Activated CD4-positive, alpha-beta T cell treated with anti-CD3 and anti-CD28 coated beads, Interleukin-2, amount 50 U/mL, for 24 hours (primary cell): ENCODE measurements at places on chromosomes 7 and 10.

DNA sequence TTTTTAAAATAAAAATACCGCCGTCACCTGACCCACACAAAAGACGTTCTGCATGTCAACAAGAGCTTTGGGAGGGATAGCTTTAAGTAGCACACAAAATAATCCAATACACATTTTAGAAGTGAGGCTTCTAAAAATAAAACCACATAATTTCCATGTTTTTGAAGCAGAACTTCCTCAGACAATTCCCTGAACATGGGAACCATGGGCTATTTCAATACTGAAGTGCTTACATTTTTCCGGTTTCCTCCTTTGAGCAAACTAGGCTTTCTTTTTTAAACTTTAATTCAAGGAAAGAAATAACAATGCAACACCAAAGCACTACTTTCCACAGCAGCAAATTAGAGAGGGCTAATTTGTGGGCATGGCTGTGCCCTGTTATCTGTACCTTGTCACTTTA, 59.9 kb downstream of the ELMO1 start:
- DNase-seq = no peak

DNA sequence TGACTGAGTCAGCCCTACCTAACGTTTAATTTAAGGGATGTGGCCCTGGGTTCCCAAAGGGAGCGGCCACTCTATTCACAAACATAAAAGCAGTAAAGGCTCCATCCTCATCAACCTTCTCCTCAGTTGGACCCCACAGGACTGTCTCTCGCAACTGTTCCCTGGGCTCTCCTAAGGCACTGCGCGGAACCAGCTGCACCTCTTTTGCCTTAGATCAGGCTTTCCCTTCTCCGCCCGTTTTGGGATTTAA, 689 bp upstream of the GTPBP4 start:
- DNase-seq = no peak

DNA sequence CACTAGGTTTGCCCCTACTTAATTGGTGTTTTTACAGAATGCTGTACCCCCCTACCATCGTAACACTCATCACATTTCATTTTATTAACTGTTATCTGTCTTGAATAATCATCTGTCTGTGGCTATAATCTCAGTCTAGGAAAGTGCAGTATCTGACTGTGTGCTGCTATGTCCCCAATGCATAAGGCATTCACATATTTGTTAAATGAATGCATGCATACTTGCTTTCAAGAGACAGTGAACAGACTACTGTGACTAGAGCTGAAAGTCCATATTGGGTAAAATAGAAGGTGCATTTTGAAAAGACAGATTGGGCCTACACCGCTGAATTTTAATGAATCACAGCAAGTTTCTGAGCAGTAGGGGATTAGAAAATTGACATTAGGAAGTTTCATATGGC, 112.3 kb downstream of the ARHGAP12 start:
- no peak for DNase-seq

GRCh38 chr10:122441961-122442360, 12.5 kb upstream of the ARMS2 start:
- no peak for DNase-seq

- no peak for DNase-seq
Observed at GRCh38 chr10:63702092-63702491, 180.9 kb downstream of the REEP3 start.

GRCh38 chr7:129665013-129665401, 53.5 kb downstream of the NRF1 start:
- DNase-seq = no peak

GRCh38 chr10:35351021-35351420, 14.7 kb downstream of the CCNY start:
- DNase-seq = no peak

DNA sequence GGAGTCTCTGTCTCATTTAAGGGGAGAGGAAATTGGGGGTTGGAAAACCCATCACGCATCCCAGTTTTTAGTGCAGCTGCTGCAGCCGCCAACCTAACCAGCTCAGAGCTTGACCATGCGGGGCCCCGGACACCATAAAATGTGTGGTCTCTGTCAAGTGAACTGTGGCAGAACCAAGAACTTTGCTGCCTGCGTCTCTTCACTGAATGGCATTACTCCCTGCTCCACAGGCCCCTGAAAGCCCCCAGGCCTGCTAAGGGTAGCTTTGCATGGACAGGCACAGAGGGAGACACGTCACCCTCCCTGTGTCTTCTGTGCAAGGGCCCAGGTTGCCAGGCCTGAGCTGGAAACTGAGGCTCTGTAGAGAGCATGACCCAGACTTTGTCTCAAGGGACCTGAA, 144.6 kb upstream of the GPR26 start:
- no peak for DNase-seq

GRCh38 chr10:25176421-25176968, 1.7 kb downstream of the GPR158 start:
- DNase-seq = no peak

GRCh38 chr7:117485118-117485620, 5.3 kb downstream of the CFTR start:
- no peak for DNase-seq

- no peak for DNase-seq
Observed at GRCh38 chr7:14048889-14049288, 59.4 kb upstream of the ETV1 start.

- no peak for DNase-seq
Observed at GRCh38 chr7:134465491-134465890, 6.6 kb upstream of the AKR1B1 start.

- no peak for DNase-seq
Observed at GRCh38 chr7:124480821-124481290, 284.7 kb downstream of the GPR37 start.

- DNase-seq = no peak
Observed at GRCh38 chr7:103065667-103066066, 8.9 kb downstream of the FBXL13 start.

DNA sequence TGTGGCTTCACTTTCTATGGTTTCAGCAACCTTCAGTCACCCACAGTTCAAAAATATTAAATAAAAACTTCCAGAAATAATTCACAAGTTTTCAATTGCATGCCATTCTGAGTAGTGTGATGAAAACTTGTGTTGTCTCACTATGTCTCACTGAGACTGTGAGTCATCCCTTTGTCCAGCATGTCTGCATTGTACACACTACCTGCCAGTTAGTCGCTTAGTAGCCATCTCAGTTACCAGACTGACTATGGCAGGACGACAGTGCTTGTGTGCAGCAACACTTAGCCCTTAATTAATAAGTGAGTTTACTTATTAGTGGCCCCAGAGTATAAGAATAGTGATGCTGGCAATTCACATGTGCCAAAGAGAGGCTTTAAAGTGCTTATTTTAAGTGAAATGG, 22.5 kb downstream of the CCDC186 start:
- no peak for DNase-seq

- no peak for DNase-seq
Observed at GRCh38 chr7:55818686-55819085, 43.9 kb downstream of the SEPTIN14 start.

GRCh38 chr10:43265799-43266721, 805 bp downstream of the RASGEF1A start:
- no peak for DNase-seq

- no peak for DNase-seq
Observed at GRCh38 chr10:117514971-117515370, 27.6 kb upstream of the EMX2 start.

GRCh38 chr10:87646192-87646909, 13.3 kb upstream of the PAPSS2 start:
- no peak for DNase-seq

DNA sequence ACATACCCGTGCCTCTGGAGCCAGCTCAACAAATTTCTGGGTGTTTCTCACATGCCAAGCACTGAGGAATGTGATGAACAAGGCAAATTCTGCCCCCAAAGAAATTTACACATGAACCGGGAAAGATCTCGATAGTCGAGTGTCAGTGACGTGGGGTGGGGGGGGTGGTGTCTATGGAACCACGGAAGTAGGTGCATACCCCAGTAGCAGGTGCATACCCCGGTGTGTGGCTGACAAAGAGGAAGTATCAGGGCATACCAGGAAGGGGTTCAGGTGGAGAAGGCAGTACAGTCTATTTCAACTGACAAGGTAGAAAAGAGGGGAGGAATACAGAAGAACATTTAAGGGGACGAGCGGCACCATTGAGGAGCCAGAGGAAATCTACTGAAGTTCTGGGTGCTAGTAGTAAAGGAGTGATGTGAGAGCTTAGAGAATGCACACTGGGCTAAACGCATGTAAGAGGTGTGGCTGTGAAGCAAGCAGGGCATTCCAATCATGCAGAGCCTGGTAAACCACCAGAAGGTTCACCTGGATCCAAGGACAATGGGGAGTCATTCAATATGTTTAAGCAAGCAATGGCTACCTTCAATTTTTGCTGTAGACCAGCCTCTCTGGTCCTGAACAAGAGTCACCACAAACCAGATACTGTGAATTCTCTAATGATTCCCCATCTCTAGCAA, 6.2 kb downstream of the CCDC6 start:
- no peak for DNase-seq

- DNase-seq = no peak
Observed at GRCh38 chr7:19107356-19108146, 9.9 kb downstream of the TWIST1 start.

DNA sequence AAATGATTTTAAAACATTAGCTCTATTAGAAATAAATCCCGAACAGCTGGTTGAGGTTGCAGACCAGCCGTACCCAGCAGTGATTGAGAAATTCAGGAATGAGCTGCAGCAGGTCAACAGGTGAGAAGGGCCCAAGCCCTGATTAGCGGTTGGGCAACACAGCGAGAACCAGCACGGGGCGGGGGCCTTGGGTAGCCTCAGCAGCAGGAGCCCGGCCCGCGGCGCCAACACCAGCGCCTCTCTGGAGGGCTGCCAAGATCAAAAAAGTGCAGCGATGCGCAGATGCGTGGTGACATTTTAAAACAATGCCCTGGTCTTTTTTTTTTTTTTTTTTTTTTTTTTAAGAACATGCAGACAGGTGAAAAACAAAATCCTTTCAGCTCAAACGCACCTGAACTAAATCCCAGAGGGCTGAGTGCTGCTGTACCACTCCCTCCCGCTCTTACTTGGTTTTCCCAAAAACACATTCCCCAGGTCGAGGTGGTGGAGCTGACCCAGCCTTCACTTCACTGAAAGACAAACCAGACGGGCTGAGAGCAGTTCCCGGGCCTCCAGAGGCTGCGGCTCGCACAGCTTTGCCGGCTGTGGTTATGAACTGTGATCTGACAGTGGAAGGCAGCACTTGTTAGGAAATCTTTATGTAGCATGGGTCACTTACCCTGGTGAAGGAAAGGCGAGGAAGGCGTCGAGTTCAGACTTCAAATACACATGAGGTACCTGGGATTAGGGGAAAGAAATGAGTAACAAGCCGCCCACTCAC, 579.4 kb downstream of the SDK1 start:
- no peak for DNase-seq

DNA sequence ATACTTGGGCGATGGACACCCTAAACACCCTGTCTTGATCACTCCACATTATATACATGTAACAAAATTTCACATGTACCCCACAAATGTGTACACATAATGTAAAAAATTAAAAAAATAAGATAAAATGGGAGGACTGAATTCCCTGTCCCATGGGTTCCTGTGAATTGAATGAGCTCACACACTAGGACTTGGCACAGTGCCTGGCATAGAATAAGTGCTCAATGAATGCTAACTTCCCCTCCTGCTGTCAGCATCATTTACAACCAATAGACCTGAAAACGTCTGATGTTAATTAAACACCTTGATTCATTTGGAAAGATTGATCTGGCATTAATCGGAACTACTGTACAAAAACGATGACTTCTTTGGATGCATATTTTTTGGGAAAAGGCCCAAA, 117.3 kb upstream of the ZNF438 start:
- no peak for DNase-seq

- no peak for DNase-seq
Observed at GRCh38 chr10:84548869-84549268, 220.5 kb downstream of the CCSER2 start.

- no peak for DNase-seq
Observed at GRCh38 chr7:35968140-35968940, 167.5 kb downstream of the SEPTIN7 start.

DNA sequence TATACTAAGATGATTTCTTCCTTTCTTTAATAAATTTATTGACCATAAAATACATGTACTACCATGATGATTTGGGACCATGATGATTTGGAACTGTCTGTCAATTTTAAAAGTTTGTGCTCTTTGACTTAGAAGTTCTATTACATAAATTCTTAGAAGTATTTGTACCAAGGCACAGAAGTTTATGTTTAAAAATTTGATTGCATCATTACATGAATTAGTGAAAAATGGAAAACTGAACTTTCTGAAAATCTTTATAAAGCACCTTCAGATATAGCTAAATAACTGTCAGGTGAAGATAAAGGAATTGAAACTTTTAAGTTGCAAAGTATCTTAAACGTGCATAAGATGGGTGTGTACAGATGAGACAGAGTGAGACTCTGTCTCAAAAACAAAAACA, 32.0 kb downstream of the MALSU1 start:
- no peak for DNase-seq

DNA sequence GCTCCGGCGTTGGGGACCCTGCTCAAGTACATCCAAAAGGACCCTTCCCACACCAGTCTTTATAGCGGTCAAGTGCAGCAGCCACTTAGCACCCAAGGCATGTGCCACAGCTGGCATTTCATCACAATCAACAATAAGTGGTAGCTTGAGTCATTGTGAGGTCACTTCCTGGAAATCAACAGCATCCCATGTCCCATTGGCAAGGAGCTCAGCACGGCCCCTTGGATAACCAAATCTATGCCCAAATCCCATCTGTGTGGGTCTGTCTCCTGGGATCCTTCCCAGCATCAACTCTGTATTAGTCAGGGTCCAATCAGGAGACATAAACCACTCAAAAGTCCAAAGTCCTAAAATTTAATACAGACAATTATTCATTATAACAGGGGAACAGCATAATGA, 27.1 kb downstream of the MDH2 start:
- no peak for DNase-seq

GRCh38 chr7:142749218-142749993, at the start of gene PRSS1:
Gene PRSS1 (plus strand): TSS chr7:142749472. CDS start chr7:142749485, 13 bp downstream.
- DNase-seq = no peak

- no peak for DNase-seq
Observed at GRCh38 chr7:88089561-88089960, 130.3 kb downstream of the SRI start.

DNA sequence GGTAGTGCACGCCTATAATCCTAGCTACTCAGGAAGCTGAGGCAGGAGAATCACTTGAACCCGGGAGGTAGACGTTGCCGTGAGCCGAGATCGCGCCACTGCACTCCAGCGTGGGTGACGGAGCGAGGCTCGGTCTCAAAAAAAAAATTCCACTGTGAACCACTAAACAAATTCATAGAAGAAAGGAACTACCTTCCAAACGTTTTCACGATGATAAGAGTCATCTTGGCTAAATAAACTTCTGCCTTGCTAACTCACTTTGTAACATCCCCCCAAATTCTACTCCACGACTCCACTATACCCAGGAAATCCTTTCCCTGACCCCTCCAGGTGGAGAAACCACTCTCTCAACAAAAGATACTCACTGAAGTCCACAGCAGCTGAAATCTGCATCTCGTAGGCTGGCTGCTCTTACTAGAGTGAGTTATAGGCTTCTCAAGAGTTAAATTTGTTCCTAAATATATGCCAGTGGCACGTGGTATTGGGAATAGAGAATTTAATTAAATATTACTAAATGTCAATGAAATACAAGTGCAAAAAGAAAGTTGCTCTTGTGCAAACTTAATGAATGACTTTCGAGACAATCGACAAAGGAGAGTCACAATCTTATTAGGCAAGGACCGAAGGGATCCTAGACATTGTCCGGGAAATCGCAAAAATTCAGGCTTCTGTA, 1.6 kb upstream of the GTF2I start:
- DNase-seq = no peak

- DNase-seq = no peak
Observed at GRCh38 chr7:152594801-152595200, 81.1 kb downstream of the XRCC2 start.
